Occipital lobe (tissue), 3 donors: ENCODE measurements at places on chromosomes 3 and 15. TPM values are rescaled to one million over a fixed set of nuclear protein-coding genes. Genes with fewer than 3 reads are reported as not detected.

GXYLT2 gene
- total RNA-seq: 4.7 TPM

ITPKA gene
- total RNA-seq: 0.31 TPM

CD96 gene
- total RNA-seq: not detected

OIP5 gene
- 3.1 TPM for total RNA-seq

PATL2 gene
- 0.78 TPM for total RNA-seq

SPG11 gene
- 88.6 TPM for total RNA-seq
